ENCODE measurements at places on chromosomes 4 and X. TPM values are rescaled to one million over a fixed set of nuclear protein-coding genes. Genes with fewer than 3 reads are reported as not detected.

Gene ENPEP
- not detected for total RNA-seq

Gene ZAR1
- total RNA-seq: not detected

Gene HSD17B11
- 77.1 TPM for total RNA-seq

Gene DAPP1
- total RNA-seq: 12.1 TPM

Gene CBLL2
- total RNA-seq: not detected

Gene MAOA
- 0.22 TPM for total RNA-seq

Gene NAP1L2
- 15.1 TPM for total RNA-seq

Gene XAGE2
- not detected for total RNA-seq

Gene FATE1
- total RNA-seq: not detected

Gene ZNF157
- total RNA-seq: 2.0 TPM

Gene PPA2
- total RNA-seq: 77.8 TPM
